IPS DF 6.9 (cell line): ENCODE measurements at places on chromosomes 5 and 9.

DNA sequence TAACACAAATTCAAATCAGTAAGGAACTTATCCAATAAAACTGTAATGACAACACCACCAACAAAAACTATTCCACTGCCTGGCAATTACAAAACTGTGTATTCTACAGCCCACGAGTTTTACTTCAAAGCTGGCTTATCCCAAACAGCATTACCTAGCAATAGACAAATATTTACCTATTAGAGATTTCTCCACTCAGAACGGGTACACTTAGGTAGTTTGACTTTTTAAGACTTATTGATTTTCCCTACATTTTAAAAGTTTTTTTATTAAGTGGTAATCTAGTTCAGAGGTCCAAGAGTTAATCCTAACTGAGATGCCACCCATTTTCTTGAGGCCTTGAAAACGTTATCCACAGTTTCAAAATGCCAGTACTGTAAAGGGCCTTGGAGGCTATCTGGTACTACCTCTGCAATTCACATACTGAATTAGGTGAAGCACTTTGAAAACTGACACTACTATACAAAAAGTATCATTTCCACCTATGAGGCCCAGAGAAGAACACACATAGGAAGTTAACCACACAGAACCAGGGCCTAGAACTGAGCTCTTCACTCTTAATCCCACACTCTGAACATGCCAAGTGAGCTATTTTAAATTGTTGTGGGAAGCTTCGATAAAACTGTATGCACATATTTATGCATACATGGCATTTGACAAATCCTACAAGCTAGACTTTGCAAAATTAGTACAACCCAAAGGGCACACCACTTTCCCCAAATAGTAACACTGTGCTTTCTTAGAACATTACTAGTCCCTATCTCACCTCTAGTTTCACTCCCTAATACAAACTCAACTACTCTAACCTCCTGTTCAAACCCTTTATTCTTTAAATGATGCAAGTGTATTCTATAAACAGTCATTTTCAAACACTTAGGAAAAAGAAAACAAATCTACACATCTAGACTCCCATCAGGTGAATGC is 2.1 kb downstream of the NADK2 start:
- DNase-seq = no peak

DNA sequence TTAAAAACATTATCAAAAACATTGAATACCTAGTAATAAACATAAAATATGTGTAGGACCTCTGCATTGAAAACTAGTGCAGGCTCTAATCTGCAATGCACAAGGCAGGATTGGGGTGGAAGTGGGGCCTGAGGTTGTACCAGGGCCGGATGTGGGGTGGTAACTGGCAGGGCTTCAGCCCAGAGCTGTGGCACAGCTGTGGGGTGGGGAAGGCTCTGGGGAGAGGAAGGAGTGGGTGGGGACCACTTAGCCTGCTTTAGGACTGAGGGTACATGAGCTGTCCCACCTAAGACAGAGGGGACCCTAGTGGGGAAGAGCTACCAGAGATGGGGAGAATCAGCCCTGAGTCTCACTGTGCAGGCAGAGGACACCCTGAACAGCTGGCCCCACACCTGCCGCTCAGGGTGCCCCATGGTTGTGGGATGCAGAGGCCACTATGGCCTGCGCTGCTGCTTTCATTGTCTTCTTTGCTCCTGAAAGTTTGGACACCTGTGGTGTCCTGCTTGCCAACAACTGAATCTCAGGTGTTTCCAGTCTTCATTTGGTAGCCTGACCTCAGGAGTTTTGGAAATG is 311.4 kb downstream of the TLE4 start:
- DNase-seq = no peak

DNA sequence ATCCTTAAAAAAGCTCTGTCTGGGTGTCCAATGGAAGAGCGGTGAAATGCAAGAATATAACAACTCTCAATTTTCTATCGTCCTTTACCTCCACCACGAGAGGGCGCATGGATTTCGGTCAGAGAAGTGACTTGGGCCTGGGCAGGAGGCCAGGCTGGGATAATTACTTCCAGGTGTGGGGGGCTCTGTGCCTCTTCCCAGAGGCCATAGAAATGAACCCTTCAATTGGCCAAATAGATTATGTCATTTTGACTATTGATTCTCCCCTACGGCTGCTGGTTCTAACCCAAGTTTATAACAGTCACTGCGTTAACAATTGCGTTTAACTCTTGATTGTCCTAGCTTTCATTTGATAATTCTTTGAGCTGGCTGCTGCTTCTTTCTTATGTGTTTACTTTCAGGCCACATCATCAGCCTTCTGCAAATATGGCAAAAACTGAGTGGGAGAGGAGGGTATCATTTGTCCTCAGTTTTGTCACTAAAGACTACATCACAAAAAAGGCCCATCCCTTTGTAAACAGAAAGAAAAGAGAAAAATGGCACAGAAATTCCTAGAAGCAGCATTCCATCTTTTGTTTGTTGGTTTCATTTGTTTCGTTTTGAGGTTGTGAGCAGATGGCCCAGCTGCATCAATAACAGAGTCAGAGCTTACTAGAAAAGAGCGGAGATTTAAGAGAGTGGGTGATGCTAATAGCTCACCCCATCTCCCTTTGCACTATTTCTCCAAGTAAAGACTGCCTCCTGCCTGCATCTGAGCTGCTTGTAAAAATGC is 45.4 kb upstream of the ZFR start:
- no peak for DNase-seq

DNA sequence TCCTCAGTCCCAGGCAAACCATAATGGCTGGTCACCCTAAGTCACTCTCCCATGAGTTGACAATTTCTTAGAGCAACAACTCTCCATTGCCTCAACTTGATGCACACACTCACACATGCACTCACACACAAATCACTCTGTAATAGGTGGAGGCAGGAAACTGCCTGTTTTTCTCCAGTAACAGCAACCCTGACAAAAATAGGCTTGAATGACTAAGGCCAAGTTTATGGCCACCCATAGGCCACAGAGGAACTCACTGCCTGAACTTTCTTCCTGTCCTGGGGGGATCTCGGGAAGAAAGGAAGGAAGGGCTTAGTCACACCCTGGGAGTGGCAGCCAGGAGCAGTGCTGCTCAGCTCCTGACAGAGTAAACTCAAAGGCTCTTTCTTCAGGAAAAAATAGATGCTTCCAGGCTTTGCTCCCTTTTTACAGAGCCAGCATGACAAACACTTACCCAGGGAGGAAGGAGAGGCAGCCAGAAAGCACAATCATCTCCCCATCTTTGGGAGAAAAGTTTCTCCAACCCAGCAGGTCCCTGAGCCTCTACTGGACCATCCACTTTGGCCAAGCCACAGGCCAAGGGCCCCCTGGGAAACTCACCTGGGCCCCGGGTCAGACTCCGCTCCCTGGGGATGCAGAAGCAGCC is 368 bp downstream of the SH3TC2 start:
- DNase-seq = no peak

DNA sequence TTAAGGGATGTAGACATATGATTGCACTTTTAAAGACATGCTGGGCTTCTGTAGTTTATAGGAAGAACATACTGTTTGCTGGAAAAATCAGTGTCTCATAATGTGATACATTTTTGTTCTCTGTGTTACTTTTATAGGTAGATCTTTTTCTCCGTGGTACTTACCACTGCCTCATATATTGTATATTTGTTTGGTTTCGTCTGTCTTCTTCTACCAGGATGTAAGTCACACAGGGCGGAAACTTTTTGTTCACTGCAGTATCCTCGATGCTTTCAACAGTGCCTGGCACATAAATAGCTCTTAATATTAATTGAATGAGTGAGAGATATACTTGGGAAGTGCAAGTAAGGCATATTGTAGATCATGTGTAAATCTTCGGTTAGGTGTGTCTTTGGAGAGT is 135.4 kb downstream of the GDNF start:
- DNase-seq = no peak
